ENCODE measurements at places on chromosomes 2 and 18. TPM values are rescaled to one million over a fixed set of nuclear protein-coding genes. Genes with fewer than 3 reads are reported as not detected.

- no peak overlapping the region for H3K4me3 ChIP-seq
- no peaks in the 10 kb centered on the region for H3K36me3 ChIP-seq
- no peaks in the 10 kb centered on the region for H3K27me3 ChIP-seq
- no peak overlapping the region for H3K27ac ChIP-seq
- no peaks in the 10 kb centered on the region for H3K4me1 ChIP-seq
Observed at GRCh38 chr2:170013802-170014551, 164.0 kb upstream of the MYO3B start.

DNA sequence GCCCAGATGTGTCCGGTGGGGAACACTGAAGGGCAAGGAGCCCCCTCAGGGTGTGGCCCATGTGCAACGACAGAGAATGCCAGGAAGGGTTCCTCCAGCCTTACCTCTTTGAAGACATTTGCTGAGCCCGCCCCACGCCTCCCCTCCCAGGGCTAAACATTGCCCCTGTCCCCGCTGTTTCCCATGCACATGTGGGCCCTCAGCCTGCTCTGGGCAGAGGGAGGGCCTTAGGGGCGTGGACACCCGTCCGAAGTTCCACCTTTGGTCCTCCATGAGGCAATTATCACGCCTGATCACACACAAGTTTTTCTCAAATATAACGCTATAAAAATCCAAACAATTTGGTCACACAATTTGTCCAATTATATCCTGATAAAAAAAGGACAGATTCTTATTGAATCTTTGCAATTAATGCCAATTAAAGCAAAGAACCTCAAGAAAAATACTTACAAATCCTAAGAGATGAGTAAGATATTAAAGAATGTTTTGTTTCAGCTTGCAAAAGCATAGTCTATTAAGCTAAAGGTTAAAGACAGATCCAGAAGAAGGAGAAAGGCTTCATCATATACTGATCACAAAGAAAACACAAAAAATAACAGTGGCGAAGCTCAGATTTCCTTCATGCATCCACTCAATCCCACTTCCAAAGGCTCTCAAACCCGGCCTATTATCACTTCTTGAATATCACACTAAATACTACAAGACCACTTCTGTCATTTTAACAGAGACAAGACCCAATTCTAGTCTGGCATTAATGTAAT is 55.2 kb upstream of the LDLRAD4 start:
- H3K36me3 ChIP-seq = no peaks in the 10 kb centered on the region
- no peak for DNase-seq
- H3K27me3 ChIP-seq = no peaks in the 10 kb centered on the region
- peaks cover 3% of the 10 kb centered on the region for H3K4me1 ChIP-seq

GRCh38 chr18:36128907-36129299 is 237 bp downstream of the SLC39A6 start:
- peak overlapping the region; percentile 97 for H3K27ac ChIP-seq
- peaks cover 34% of the 10 kb centered on the region for H3K4me1 ChIP-seq
- H3K36me3 ChIP-seq = peaks cover 4% of the 10 kb centered on the region
- H3K4me3 ChIP-seq = peak overlapping the region; percentile 83
- H3K27me3 ChIP-seq = no peaks in the 10 kb centered on the region

DNA sequence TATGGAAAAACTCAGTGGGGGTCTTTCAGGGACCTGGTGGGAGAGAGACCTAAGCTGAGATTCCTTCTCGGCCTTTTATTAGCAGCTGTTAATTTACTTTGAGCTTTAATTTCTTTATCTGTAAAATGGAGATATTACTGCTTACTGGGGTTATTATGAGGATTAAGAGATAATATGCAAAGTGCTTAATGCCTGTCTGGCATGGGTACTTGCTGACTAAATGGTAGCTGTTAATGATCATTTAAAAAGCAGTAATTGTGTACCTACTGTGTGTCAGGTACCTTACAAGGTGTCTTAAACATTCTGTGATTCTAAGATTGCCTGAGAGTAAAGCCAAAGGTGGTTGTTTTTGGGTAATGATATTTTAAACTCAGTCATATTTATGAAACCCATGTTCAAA is 2.6 kb downstream of the ITGA6 start:
- H3K4me3 ChIP-seq = no peak overlapping the region
- H3K36me3 ChIP-seq = no peaks in the 10 kb centered on the region
- no peak for DNase-seq
- no peak overlapping the region for H3K27ac ChIP-seq
- H3K4me1 ChIP-seq = peaks cover 25% of the 10 kb centered on the region

- peaks cover 21% of the 10 kb centered on the region for H3K4me1 ChIP-seq
- no peaks in the 10 kb centered on the region for H3K27me3 ChIP-seq
- no peak for DNase-seq
- H3K27ac ChIP-seq = no peak overlapping the region
- H3K4me3 ChIP-seq = no peak overlapping the region
Observed at GRCh38 chr2:128511731-128512378, 193.2 kb upstream of the HS6ST1 start.

GRCh38 chr2:236061497-236061896 is 106.7 kb downstream of the GBX2 start:
- H3K4me3 ChIP-seq = no peak overlapping the region
- no peak overlapping the region for H3K27ac ChIP-seq
- H3K36me3 ChIP-seq = no peaks in the 10 kb centered on the region
- no peaks in the 10 kb centered on the region for H3K4me1 ChIP-seq
- no peaks in the 10 kb centered on the region for H3K27me3 ChIP-seq
- DNase-seq = no peak

GRCh38 chr2:12734914-12735654 is 18.3 kb downstream of the TRIB2 start:
- H3K27ac ChIP-seq = no peak overlapping the region
- H3K27me3 ChIP-seq = no peaks in the 10 kb centered on the region
- H3K4me1 ChIP-seq = peaks cover 18% of the 10 kb centered on the region
- H3K36me3 ChIP-seq = no peaks in the 10 kb centered on the region
- no peak overlapping the region for H3K4me3 ChIP-seq
- DNase-seq = no peak

GRCh38 chr2:175576270-175576669 is 394.8 kb upstream of the ATP5MC3 start:
- H3K27ac ChIP-seq = peak overlapping the region; percentile 14
- no peaks in the 10 kb centered on the region for H3K36me3 ChIP-seq
- H3K4me3 ChIP-seq = no peak overlapping the region
- peaks cover 15% of the 10 kb centered on the region for H3K4me1 ChIP-seq

- H3K27me3 ChIP-seq = no peaks in the 10 kb centered on the region
- H3K4me3 ChIP-seq = peak overlapping the region; percentile 98
- H3K36me3 ChIP-seq = peaks cover 8% of the 10 kb centered on the region
- peak overlapping the region; percentile 50 for H3K27ac ChIP-seq
- peaks cover 42% of the 10 kb centered on the region for H3K4me1 ChIP-seq
Observed at GRCh38 chr18:9101730-9102507, 580 bp upstream of the NDUFV2 start.

DNA sequence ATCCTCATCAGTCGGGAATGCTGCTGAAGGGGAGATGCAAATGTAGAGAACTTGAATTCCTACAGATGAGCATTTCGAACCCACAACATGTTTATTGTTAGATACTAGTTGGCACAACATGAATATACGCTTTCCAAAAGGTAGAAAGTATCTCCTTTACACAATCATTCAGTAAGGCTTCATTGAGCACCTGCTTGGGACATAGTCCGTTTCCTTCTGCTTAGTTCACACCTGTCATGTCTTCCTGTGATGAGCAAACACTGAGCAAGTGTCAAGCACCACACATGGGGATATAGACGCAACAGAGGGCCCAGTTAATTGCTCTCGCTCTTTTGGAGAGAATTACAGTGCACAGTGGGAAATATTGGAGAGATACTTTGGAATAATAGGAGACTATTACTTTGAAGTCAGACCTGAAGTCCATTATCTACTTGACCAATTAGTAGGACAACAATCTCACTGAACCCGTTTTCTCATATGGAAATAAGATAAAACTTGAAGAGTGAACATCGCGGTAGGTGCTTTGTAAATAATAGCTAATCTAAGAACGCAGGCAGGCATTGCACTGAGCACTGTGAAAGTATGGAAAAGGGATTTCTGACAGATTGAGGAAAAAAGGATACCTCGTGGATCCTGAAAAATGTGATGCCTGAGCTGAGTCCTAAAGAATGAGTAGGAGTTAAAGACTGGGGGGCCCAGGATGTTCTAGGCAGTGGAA is 1.2 kb downstream of the CPSF3 start:
- no peak overlapping the region for H3K4me3 ChIP-seq
- DNase-seq = no peak

- H3K27me3 ChIP-seq = no peaks in the 10 kb centered on the region
- peaks cover 35% of the 10 kb centered on the region for H3K4me1 ChIP-seq
- H3K27ac ChIP-seq = no peak overlapping the region
- H3K4me3 ChIP-seq = no peak overlapping the region
Observed at GRCh38 chr18:56246916-56247315, 391.5 kb downstream of the TXNL1 start.

GRCh38 chr18:2672872-2673271 is 17.3 kb downstream of the SMCHD1 start:
- no peak for DNase-seq
- no peak overlapping the region for H3K27ac ChIP-seq
- H3K4me1 ChIP-seq = no peaks in the 10 kb centered on the region
- no peaks in the 10 kb centered on the region for H3K27me3 ChIP-seq

GRCh38 chr2:136131961-136132824 is 14.2 kb upstream of the CXCR4 start:
- H3K4me1 ChIP-seq = peaks cover 94% of the 10 kb centered on the region
- peak overlapping the region; percentile 98 for H3K27ac ChIP-seq
- peak overlapping the region; percentile 30 for H3K4me3 ChIP-seq
- H3K27me3 ChIP-seq = no peaks in the 10 kb centered on the region
- DNase-seq = peak; percentile 97

DNA sequence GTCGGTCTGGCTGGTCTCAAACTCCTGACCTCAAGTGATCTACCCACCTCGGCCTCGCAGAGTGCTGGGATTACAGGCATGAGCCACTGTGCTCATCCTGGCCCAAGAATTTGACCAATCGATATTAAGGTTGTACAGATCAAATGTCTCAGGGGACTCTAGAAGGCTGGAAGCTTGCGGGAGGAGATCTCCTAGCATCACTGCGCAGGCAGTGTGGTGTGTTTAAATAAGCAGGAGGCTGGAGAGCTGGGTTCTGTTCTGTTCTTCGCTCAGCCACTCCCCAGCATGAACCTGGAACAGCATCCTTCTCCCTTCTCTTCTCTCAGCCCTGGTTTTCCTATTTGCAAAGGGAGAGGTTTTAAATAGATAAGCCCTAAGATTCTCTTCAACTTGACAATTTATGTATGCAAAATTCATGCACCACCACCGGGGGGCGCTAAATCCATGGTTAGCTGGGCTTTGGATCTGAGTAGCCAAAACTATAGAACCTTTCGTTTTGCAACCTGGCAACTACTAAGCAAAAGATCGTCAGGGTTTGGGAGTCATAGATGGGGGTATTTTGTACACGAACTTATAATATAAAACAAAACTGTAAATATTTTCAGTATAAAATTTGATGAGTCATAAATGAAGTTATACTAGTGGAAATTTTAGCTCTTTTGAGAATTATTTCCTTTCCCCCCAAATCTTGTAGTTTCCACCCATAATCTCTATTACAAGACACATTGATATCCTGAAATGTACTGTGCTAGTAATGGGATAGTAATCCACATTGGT is 60.6 kb downstream of the SLC16A14 start:
- no peaks in the 10 kb centered on the region for H3K27me3 ChIP-seq
- H3K4me1 ChIP-seq = no peaks in the 10 kb centered on the region
- no peaks in the 10 kb centered on the region for H3K36me3 ChIP-seq
- no peak overlapping the region for H3K4me3 ChIP-seq

- peaks cover 30% of the 10 kb centered on the region for H3K4me1 ChIP-seq
- peak; percentile 58 for DNase-seq
- H3K36me3 ChIP-seq = peaks cover 12% of the 10 kb centered on the region
Observed at GRCh38 chr2:101251844-101252407, 760 bp upstream of the CNOT11 start.

DNA sequence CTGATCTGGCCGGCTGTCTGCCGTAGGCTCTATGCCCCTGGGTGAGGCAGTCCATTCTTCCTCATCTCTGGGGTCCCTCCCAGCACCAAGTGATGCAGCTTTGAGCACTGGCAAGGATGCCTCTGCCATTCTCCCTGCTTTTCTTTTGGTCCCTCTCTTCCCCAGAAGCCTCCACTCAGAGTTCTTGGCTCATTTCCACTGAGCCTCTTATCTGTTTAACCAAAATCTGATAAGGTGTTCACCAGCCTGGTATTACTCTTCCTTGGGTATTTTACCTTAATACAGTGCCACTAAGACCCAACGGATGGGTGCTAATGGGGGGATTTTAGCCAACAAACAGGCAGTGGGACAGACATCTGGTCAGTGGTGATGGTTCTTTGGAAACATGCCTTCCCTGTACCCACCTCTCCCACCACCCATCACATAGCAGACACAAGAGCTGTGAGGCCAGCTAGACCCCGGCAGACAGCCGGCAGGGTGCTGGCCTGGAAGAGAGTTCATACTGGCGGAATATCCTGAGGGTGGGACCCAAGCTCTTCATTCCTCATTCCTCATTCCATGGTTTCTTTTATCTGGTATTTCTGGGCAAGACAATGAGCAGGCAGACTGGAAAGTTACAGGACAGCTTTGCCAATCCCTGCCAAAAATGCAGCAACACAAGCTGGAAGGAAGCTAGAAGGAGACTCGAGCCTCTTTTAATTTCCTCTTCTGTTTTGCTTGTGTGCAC is 34.6 kb downstream of the ZBTB7C start:
- H3K4me1 ChIP-seq = no peaks in the 10 kb centered on the region
- no peak overlapping the region for H3K27ac ChIP-seq

GRCh38 chr2:216827073-216827720 is 32.7 kb downstream of the TNP1 start:
- H3K36me3 ChIP-seq = no peaks in the 10 kb centered on the region
- H3K4me3 ChIP-seq = no peak overlapping the region
- H3K27ac ChIP-seq = no peak overlapping the region
- no peaks in the 10 kb centered on the region for H3K27me3 ChIP-seq
- DNase-seq = no peak

GRCh38 chr2:119371111-119371510 is 4.3 kb downstream of the DBI start:
- H3K4me3 ChIP-seq = no peak overlapping the region
- H3K27me3 ChIP-seq = no peaks in the 10 kb centered on the region

GRCh38 chr2:191250400-191250799 is 5.2 kb downstream of the MYO1B start:
- DNase-seq = no peak
- H3K27ac ChIP-seq = no peak overlapping the region
- peaks cover 4% of the 10 kb centered on the region for H3K4me1 ChIP-seq
- no peak overlapping the region for H3K4me3 ChIP-seq

The AMER3 gene
- polyA plus RNA-seq = not detected

The TMX3 gene
- polyA plus RNA-seq = 37.7 TPM

The LYPD6B gene
- polyA plus RNA-seq = 1.7 TPM

The CXCR1 gene
- polyA plus RNA-seq = 0.07 TPM

The RIOK3 gene
- 69.3 TPM for polyA plus RNA-seq

The VIT gene
- not detected for polyA plus RNA-seq

Data from B cell (primary cell).